ENCODE measurements at places on chromosomes 1 and 21. TPM values are rescaled to one million over a fixed set of nuclear protein-coding genes. Genes with fewer than 3 reads are reported as not detected.

DNA sequence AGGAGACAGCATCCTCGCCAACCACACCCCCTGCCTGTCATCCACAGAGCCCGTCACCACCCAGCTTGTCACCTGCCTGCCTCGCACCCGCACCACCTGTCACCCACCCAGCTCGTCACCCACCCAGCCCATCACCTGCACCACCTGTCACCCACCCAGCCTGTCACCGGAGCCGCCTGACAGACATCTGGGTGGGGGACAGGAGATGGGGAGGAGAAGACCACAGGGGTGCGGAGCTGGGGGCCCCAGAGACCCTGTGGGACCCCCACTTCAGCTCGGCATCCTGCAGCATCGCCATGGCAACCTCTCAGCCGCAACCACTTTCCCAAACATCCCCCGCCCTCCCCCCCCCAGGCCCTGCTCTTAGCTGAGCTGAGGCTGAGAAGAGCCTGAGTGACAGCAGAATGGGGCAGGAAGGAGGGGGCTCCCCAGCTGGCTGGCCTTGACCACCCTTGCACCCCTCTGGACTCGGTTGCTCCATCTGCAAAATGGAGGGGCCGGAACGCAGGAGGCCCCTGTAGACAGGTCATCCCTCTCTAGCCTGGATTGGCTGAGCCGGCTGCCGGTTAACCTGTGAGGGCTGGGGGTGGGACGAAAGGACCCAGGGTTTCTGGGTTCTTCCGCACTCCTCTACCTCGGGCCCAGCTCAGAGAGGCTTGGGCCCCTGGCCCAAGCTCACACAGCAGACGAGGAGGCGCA is 11.6 kb downstream of the AHDC1 start:
- DNase-seq: no peak

GRCh38 chr1:229599218-229599954 is 26.5 kb downstream of the TAF5L start:
- DNase-seq: no peak

GRCh38 chr1:43530483-43531106 is at the start of gene PTPRF:
Gene PTPRF, plus strand, starts transcription at chr1:43530883. Its CDS starts 14,193 bp downstream, at chr1:43545076.
- peak; percentile 75 for DNase-seq

Gene OR10J5
- not detected for total RNA-seq

GRCh38 chr1:50964863-50965262 is 4.8 kb upstream of the FAF1 start:
- DNase-seq: no peak

GRCh38 chr1:184513421-184513820 is 126.6 kb downstream of the C1orf21 start:
- no peak for DNase-seq

DNA sequence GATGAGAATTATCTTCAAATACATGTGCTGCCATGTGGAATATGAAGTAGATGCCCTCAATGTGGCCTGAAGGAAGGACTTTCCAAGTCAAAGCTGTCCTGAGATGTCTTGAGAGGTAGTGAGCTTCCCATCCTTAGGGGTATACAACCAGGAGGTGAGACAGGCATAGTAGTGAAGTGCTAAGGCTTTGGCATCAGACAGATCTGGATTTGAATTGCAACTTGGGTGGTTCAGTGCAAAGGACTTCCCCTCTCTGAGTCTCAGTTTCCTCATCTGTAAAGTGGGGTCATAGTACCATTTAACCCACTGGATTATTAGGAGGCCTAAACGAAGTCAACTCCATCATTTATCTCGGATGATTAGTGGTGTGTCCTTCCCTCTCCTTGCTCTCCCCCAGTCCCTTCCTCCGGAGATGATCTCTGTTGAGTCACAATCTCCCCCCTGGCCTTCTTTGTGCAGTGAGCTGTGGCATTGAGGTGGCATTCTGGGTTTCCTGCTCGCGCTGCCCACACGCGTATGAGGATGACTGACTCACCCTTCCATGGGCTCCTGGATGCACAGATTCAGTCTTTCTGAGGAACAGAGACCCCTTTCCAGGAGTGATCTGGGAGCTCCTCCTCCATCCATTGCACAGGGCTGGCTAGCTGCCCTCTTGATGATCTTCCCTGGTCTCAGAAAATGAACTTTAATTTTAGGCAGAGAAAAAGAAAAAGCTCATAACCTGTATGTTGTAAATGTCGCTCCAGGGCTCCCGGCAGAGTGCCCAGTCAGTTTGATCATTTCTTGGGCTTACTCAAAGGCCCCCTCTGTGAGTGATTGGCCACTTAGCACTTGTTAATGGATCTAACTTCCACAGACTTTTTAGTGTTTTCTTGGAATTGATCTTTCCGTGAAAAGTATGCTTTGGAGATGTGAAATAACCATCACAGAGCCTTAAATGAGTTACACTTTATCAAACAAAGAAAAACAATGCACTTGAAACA is 354.6 kb downstream of the PTPRU start:
- no peak for DNase-seq

Gene CADM3
- 7.1 TPM for total RNA-seq

Gene RAB29
- 8.5 TPM for total RNA-seq

Gene SLC2A1
- 54.7 TPM for total RNA-seq

- no peak for DNase-seq
Measured at GRCh38 chr1:200247518-200247917, 162.3 kb downstream of the ZNF281 start.

DNA sequence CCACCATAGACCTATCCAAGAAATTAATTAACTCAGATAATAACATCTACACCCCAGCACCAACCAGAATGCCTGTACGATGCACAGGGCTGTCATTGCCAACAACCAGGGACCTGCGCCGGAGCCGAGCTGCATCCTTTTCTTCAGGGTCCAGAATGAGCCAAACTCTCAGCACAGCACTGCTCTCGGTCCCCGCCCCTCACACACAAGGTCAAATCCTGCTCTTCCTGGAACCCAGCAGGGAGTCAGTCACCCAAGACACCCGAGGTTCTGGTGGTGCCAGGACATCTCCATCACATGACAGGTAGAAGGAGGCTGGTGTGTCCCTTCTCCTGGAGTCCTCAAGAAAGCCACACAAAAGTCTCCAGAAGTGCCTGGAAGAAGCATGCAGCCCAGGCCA is 31.9 kb downstream of the NPHP4 start:
- DNase-seq: no peak

Gene ZNF695
- total RNA-seq: 15.1 TPM

Gene TEKT2
- total RNA-seq: 20.2 TPM

DNA sequence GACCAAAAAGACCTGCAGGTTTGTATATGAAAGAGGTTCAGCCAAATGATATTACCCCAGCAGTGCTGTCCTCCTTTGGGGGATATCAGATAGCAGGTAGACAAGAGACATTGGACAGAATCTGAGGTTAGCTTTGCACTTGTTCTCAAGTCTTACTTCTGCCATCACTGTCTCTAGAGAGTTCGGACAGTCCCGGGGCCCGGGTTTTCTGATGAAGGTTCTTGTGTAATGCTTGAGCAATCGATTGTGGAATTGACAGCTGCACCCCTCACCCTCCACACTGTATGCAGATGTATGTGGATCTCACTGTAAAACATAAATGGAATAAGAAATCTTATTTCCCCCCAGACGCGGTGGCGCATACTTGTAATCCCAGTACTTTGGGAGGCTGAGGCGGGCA is 56.2 kb upstream of the MORC3 start:
- no peak for DNase-seq

DNA sequence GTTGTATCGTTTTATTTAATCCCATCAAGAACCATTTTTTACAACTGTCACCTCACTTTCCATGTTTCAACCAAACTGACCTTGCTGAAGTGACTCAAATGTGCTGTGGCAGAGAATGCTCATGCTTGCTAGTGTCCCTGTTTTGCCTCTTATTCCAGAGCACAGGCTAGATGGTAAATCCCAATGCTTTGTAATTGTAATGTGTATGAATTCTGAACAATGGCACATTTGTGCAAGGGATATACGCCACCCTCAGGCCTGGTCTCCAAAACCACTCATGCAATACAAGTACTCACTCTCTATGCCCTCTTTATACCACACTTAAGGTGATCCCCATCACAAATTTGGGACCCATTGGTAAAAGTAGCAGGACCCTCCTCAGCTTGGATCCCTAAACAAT is 313.6 kb downstream of the HHIPL2 start:
- DNase-seq: no peak

- no peak for DNase-seq
Measured at GRCh38 chr1:28458237-28459228, 47.3 kb upstream of the RCC1 start.

DNA sequence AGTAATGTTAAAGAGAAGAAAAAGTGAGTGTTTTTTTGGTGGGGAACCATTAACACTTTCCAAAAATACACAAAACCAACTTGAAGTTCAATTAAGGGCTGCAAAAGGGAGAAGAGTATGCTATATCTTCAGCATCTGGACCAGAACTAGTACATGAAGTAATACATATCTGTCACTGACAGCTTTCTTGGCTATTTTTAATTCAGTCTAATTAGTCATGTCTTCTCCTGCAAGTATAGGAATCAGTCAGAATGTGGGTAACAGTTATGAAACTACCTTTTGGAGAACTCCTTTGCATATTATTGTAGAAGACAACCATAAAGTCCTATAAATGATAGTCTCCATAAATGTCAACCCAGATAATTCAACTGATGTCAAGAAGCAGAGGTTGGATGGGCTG is 901.2 kb downstream of the TTLL7 start:
- DNase-seq: no peak

DNA sequence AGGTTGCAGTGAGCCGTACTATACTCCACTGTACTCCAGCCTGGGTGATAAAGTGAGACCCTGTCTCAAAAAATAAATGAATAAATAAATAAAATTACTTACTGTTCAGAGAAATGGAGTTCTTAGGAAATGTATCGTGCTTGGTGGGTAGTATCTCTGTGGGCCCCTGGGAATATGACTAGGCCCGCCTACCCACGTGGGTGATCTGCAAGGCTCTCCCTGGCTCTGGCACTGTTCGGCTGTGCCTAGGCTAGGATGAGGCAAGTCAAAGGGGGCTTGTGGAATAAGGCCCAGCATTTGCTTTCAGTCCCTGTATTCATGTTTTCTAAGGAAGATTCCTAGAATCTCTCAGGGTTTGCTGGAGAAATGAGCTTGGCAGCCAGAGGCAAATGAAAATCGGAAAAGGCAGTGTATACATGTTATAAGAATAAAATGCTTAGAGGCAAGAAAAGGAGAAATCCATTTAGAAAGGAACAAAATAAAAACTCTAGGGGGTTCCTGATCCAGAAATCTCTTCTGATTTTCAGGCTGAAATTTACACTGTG is 4.5 kb upstream of the CSRP1 start:
- DNase-seq: no peak

GRCh38 chr1:169886931-169887330 is 6.8 kb downstream of the SCYL3 start:
- DNase-seq: no peak

GRCh38 chr1:63612564-63612963 is 19.4 kb downstream of the PGM1 start:
- no peak for DNase-seq

Gene KPRP
- not detected for total RNA-seq

Gene FMO4
- 4.5 TPM for total RNA-seq

Gene VPS72
- total RNA-seq: 110 TPM

GRCh38 chr1:240599830-240600229 is 12.1 kb downstream of the GREM2 start:
- no peak for DNase-seq
